ENCODE measurements at places on chromosomes 2 and 18.

DNA sequence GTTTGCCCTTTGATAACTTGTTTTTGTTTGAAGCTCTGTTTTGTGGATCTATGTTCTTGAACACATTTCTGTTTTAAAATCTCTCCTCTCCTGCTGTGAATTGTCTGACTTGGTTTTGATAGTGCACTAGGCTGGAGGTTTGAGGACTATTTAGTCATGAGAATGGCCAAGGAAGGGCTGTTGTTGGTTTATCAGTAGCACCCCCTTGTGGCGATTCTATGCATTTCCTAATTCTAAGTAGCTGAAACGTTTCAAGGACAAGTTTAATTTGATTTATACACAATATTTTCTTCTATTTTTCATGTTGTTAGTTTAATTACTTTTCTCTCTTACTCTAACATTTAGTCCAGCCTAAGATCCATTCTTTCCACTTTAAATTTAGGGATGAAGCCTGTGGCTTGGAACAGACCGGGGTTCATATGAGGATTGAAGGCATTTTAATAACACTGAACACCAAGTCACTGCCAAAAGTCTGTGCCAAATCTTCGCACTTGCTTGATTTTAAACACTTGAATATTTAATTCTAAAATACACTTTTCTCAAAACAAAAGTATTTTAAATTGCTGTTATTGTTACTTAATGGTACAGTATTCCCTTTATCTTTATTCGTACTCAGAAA is 166.0 kb downstream of the SOCS6 start:
- peak; percentile 64 for DNase-seq

GRCh38 chr2:217890445-217890844 is 112.3 kb downstream of the TNS1 start:
- DNase-seq, result no peak

GRCh38 chr2:186427970-186428369 is 58.1 kb upstream of the ZC3H15 start:
- DNase-seq, result no peak

DNA sequence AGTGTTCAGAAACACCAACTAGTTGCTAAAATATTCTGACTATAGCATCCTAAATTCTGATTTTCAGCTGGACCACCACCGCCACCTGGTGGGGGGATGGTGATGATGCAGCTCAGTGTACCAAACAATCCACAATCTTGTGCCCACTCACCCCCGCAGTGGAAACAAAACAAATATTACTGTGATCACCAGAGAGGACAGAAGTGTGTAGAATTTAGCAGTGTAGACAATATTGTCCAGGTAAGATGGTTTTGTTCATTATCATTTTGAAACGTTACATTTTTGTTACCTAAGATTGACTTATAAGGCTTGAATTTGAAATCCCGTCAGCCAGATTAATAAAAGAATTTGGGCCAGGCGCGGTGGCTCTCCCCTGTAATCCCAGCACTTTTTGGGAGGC is 31.7 kb upstream of the UBXN4 start:
- DNase-seq, result peak; percentile 39

- no peak for DNase-seq
Observed at GRCh38 chr2:95354925-95355324, 47.6 kb upstream of the FAHD2A start.

GRCh38 chr2:209334188-209335017 is 89.4 kb upstream of the MAP2 start:
- DNase-seq, result peak; percentile 81

DNA sequence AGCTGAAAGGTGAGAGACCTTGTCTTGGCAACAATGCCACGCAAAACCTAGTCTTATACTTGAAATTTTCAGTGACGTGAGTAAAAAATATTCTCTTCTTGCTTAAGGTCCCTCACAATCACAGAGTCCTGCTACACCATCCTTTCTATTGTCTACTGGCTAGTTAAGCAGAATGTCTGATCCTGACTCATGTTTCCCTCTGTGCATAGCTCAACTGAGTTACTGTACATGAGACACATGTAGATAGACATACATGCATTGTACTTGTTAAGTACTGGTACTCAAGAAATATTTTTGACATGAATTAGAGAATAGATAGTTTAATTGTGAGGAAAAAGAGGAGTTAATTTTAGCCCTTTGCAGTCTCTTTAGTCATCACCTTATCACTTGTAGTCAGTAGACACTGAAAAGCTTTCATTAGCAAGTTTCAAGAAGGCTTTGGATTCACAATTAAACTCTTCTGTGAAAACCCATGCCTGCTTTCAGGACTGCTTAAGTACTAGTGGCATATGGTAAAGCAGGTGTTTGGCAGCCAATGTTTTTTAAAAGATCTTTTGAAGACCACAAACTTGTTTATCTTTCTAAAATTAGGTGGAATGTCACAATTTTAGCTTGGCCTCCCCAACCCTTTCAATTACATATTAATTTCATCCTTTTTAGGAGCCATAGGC is 158.7 kb upstream of the CCDC150 start:
- DNase-seq, result no peak

GRCh38 chr18:62885804-62886203 is 170.5 kb downstream of the PHLPP1 start:
- DNase-seq, result no peak

DNA sequence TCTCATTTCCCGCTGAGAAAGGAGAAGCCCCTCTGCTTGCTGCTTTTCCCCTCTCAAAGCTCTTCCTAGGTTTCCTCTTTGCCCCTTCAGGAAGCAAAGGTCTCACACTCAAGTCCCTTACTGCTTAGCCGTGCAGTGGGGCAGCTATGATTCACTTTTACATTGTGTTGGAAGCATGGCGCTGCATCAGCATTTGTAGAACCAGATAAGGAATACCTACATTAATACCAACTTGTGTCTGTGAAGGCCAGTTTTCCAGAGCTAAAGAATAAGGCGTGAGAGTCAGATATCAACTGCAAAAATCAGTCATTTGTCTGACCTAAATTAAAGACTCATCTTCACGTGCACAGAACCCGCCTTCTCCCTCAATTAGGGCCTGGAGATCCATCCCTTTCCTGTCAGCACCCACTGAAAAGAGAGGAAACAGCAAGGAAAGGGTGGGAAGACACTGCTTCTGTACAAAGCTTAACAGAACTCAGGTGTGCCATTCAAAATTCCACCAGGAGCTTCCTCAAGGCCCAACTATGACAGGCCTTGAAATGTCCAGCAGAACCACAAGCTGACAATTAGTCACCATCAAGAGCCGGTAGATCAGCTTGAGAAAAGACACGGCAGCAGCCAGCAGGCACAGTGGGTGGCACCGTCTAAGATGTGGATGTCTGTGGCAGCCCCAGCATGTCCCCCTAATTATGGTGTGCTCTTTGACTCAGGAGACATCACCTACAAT is 16.1 kb upstream of the XDH start:
- DNase-seq, result no peak

DNA sequence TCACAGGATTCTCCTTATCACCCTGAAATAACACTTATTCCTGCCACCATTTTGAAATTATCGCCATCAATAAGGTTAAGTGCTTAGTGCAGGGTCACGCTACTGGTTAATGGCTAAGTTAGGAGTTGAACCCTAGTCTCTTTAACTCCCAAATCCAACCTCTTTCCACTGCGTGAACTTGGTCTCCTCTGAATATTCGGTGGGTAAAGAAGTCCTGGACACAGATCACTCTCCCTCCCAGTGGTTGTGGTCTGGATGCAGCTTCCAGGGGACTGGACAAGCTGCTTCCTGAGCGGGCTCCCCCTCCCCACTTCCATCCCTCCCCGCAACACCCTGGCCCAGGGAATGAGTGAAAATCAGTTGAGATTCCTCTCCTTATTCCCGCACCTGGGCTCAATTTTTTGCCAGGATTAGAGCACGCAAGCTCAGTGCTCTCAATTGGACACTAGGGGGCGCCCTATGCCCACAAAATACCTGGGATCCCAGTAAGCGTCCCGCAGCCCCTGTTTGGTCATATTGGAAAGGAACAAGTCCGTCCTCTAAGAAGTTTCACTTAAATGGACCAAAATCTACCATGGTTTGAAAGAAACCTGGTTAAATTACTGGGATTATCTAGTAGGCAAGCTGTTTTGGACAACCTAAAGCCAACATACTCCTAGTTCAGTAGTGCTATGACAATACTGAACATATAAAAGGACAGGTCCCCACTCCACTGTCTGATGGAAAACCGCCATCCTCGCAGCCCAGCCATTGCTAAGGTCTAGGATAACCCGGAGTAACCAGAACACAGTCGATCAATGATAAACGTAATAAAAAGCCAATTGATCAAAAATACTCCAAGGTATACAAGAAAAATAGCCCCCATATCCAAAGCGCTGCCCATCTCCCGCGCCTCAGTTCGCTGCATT is 40.4 kb downstream of the DHRS9 start:
- DNase-seq, result peak; percentile 23

GRCh38 chr2:163641986-163642385 is 93.8 kb downstream of the FIGN start:
- no peak for DNase-seq

GRCh38 chr2:171655586-171655985 is 31.7 kb upstream of the DYNC1I2 start:
- no peak for DNase-seq

- DNase-seq, result peak; percentile 11
Observed at GRCh38 chr2:235330775-235331451, 162.9 kb upstream of the AGAP1 start.

- peak; percentile 80 for DNase-seq
Observed at GRCh38 chr2:241877989-241878970, 8.8 kb downstream of the RTP5 start.
